Cardiac muscle cell (in vitro differentiated cells and primary cell): ENCODE measurements at places on chromosomes 16 and 17.
A peak's percentile ranks its signal among the peaks of the same experiment; 100 is the strongest.

DNA sequence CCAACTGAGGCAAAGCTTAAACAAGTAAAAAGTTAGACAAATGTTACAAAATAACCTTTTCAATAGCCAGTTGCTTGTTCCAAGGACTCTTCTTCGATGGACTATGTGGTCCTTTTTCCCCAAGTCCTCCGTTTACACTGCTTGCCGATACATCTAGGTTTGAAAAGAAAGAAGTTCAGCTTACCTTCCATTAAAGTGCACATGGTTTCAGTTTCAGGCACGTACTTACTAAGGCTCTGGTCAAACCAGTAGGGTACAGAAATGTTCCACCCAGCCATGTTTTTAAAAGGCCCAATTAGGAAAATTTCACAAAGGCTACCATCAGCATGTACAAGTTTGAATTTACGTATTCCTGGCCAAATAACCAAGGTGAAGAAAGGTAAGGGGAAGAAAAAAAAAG lies 2.1 kb downstream of the SRSF2 start:
- no peak for DNase-seq

GRCh38 chr17:41982026-41982760 lies 15.6 kb downstream of the CNP start:
- peak; percentile 31 for DNase-seq

DNA sequence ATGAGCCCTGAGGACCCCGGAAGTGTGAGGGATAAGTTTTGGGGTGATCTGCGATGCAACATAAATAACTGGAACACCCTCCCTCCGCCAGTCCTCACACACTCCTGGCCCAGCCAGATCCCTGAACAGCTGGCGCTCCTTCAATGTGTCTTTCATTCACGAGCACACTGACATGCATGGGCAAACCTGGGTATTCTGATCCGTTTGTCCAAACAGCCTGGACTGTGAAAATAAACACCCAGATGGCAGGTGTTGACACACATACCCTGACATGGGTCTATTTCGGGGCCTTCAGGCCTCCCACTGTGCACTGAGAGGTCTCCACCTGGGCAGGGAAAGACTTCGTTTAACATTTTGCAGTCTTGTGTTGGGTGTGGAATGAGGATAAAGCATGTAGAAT lies 3.0 kb upstream of the CPNE2 start:
- DNase-seq, result no peak

DNA sequence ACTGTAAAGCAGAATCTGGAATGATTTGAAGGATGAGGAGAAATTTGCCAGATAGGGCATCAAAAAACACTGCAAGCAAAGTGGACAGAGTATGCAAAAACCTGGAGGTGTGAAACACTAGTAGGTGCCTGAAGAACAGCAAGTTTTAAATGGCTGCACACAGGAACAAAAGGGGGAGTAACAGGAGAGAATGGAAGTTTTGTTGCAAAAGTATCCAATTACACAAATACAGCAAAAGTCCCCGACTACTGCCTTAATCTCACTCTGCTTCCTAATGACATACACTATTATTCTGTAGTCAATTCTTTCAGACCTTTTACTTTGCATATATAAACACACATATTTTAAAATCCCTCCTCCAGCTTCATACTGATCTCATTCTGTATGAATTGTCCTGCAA lies 1.5 kb downstream of the HEATR6 start:
- DNase-seq, result no peak

- DNase-seq, result no peak
These were observed 2.4 kb downstream of the HLF start for GRCh38 chr17:55266958-55267688.

DNA sequence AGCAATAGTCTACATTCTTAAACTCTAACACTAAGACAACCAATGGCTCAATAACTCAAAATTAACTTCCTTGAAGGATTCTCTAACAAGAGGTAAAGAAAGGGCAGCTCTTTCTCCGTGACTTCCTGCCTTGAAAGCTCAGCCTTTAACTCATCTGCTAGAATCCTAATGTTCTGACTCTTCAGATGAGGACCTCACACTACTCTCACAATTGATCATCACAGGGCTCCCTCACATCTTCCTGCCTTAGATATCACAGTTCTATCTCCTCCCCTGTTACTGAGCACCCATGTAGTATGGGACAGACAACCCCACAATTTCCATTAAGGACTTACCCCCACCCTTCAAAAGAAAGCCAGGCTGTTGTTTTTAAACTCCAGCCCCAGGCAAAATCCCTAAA lies 33.5 kb downstream of the SMURF2 start:
- no peak for DNase-seq

DNA sequence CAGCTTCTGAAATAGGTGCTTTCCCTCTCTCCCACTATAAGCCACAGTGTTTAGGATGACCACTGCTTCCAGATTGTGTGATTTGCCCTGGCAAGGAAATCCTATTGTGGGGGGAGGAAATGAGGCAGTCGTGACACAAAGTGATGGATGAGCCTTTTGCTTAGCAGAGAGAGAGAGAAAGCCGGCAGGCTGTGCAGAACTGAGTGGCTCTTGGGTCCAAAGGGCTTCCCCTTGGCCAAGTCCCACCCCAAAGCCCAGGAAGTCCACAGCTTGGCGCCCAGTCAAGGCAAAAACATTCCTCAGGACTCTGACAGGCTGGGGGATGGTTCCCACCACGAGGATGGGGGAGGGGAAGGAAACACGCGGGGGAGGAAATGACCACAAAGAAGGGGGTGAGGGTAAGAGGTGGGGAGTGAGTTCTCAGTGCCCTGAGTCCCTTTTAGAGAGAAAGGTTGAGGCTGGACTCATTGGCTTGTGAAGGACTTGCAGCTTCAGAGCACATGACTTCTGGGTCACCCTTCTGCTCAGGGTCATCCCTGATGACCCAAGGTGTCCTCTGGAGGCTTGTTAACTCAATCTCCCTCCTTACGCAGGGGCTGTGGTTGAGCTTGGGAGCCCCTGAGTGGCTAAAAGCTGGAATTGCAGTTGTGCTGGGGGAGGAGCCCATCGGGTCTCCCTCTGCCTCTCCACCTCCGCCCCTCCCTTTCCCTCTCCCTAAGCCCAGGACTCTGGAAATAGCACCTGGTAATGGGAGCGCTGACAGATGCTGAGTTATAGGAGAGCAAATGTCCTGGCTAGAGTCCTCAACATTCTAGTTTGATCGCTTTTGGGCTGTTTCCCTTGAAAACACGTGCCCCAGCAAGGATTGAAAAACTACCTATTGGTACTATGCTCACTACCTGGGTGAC lies 10.3 kb upstream of the MSL1 start:
- DNase-seq, result peak; percentile 95

GRCh38 chr16:13080531-13080930 lies 179.1 kb downstream of the SHISA9 start:
- DNase-seq, result no peak

GRCh38 chr16:53099318-53100130 lies 44.7 kb downstream of the CHD9 start:
- DNase-seq, result peak; percentile 97

DNA sequence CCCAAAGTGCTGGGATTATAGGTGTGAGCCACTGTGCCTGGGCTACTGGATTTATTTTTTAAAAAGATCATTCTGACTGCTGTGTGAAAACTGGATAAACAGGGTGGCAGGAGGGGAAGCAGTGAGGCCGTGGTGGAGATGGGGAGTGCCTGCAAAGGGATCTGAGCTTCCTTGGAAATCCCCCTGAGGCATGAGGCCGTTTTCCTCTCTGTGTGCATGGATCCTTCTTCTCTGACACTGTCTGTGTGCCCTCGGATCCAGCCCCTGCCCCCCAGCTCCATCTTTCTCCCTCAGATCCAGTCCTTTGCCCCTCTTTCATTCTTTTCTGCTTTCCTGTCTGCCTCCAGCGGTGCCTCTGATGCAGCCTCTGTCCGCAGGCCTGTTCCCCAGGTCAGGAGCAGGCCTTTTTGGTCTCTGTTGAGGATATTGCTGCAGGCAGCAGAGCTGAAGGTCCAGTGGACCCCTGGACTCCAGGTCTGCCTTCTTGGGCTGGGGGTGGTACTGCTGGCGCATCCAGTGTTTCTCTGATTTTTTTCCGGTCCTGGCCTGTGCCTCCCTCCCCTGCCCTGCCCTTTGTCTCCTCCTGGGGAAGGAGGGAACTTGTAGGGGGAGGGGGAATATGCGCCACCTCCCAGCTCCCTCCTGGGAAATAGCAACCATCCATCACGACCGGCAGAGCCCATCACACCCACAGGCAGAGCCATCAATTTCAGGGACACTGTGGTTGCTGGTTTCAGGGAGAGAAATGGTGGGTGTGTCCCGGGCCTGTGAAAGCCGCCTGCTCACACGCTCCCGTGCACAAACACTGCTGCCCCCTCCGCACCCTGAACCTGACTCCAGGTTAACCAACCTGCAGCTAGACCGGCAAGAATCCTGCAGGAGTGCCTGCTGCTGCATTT lies 17.0 kb downstream of the MGAT5B start:
- no peak for DNase-seq

GRCh38 chr16:50842013-50842505 lies 100.2 kb downstream of the CYLD start:
- DNase-seq, result no peak

DNA sequence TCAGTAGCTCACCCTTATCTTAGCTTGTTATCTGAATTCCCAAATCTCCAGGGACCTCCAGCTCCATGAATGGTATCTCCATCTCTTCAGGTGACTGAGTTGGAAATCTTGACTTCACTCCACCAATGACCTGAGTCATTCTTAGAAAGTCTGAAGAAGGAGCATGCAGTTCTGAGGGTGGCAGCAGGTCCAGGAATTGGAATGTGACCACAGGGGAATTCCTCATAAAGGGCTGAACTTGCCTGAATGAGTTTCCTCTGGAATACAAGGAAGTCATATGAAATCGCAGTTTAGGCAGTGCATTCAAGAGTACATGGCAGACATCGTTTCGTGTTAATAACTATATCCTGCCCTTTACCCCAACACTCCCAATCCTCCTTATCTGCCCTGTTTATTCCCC lies 12.5 kb upstream of the PYY start:
- no peak for DNase-seq

- DNase-seq, result no peak
These were observed 206.2 kb downstream of the CCDC182 start for GRCh38 chr17:57538736-57539456.

GRCh38 chr16:83588070-83588469 lies 219.7 kb upstream of the HSBP1 start:
- DNase-seq, result no peak

GRCh38 chr17:4908711-4909496 lies 6.0 kb upstream of the CHRNE start:
- peak; percentile 98 for DNase-seq

DNA sequence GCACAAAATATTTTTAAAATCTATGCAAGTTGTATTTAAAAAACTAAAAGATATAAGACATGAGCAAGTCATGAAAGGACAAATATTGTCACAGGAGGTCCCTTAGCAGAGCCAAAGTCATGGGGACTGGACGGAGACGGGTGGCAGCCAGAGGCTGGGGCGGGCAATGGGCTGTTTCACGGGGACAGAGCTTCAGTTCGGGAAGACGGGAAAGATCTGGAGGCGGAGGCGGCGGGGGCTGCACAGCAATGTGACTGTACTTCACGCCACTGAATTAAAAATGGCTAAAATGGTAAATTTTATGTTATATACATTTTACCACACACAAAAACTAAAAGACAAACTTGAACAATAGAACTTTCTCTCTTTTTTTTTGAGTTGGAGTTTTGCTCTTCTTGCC lies 60.0 kb upstream of the METRNL start:
- DNase-seq, result no peak

GRCh38 chr16:89401641-89402445 lies 88.5 kb downstream of the ANKRD11 start:
- DNase-seq, result peak; percentile 15

DNA sequence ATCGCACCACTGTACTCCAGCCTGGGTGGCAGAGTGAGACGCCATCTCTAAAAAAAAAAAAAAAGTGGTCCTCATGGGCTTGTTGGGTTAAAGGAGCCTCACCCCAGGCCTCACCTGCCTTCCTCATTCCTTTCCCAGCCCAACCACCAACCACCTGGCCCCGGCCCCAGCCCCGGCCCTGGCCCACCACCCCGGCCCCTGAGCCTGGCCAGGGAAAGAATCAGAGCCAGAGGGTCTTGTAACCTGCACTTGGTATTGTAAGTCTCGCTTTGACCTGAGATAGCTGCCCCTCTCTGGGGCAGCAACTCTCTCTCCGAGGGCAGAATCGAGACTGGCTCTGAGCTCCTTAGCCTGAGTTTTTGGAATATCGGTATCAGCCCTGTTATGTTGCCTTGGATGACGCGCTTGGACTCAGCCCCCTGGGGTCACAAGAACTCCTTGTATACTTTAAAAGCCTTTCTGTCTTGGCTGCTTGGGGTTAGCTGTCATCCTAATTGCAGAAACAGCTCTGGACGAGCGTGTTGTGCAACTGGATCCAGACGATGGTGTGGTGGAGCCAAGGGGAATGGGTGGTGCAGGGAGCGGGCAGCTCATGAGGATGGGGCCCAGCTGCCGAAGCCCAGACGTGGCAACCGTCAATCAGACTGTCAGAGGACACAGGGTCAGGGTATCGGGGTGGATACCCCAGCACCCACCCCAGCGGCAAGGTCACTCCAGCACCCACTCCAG lies 14.6 kb downstream of the SMTNL2 start:
- peak; percentile 94 for DNase-seq

DNA sequence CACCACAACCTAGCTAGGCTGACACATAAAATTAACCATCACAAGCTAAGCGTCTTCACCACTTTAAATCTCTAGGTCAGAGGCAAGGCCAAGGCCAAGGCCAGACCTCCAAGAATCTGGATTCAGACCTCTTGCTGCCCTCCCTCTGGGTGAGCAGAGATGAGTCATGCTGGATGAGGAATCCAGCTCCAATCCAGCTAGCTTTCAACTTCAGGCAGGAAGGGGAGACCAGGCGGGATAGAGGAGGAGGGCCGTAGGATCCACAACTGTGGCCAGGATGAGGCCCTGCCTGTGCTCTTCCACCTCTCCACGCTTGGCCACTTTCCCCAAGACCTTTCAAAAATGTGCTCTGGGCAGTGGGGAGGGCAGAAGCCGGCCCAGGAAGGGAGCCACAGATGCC lies 14.7 kb downstream of the LRRC75A start:
- peak; percentile 92 for DNase-seq

DNA sequence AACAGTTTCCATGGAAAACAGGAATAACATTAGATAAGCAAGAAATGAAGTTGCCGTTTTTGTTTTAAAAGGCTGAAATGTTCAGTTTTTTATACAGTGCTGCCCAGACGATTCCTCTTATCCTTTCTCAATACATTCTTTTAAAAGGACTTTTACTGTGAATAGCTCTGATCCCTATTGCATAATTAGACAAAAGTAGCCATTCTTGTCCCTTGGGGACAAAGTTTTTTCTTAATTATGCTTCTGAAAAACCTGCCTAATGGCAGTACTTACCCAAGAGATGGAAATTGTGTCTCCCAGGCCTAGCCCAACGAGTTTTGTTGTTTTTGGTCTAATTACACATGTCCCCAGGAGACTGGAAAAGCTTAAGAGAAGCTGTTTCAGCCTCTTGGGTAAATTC lies 27.6 kb downstream of the NXPH3 start:
- no peak for DNase-seq

DNA sequence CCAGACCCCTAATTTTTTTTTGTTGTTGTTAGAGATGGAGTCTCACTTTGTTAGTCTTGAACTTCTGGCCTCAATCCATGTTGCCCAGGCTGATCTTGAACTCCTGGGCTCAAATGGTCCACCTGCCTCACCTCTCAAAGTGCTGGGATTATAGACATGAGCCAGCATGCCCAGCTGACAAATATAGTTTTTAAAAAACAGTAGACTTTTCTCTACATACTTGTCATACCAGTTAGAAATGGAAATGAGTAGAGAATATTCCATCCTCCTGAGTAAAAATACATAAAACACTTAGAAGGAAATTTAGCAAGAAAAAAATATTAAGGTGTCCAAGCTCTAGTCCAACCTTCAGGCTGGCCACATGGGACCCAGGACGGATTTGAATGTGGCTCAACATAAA lies 21.4 kb downstream of the C16orf78 start:
- no peak for DNase-seq
